Stimulated activated CD4-positive, alpha-beta T cell treated with anti-CD3 and anti-CD28 coated beads, Interleukin-1b, Interleukin-23, amount 100 ng/mL, for 1 hour (primary cell): ENCODE measurements at places on chromosomes 11 and 22.

- no peak for DNase-seq
These were observed 22.7 kb downstream of the OOSP3 start for GRCh38 chr11:59901306-59901705.

DNA sequence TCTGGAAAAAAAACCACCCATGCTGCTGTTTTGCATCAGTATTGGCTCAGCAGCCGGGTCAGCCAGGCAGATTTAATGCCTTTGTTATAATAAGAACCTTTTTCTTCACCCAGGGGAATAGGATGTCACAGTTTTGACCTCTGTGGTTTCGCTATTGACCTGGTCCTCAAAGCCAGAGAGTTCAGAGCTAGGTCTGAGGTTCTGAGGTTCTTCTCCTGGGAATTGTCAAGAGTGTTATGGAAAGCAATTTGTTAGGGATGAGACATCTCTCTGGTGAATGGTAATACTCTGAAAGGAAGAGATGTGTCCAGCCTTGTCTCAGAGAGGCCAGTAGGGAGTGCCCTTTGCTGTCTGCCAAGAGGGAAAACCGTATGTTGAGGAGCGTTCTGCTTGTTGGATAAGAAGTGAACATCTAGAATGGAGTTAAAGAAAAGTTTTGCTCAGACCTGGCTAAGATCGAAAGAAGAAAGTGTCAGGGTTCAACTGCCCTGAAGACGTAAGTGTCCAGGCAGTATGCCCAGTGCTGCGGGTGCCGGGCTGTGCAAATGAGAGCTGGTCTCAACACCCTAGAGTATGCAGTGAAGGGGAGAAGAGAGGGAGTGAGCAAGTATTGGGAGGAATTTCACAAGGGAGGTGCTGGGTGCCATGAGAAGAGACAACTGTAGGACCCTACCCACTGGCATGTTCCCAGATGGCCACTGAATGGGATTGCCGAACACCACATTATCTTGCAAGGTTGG is 150.9 kb upstream of the TTC12 start:
- no peak for DNase-seq

DNA sequence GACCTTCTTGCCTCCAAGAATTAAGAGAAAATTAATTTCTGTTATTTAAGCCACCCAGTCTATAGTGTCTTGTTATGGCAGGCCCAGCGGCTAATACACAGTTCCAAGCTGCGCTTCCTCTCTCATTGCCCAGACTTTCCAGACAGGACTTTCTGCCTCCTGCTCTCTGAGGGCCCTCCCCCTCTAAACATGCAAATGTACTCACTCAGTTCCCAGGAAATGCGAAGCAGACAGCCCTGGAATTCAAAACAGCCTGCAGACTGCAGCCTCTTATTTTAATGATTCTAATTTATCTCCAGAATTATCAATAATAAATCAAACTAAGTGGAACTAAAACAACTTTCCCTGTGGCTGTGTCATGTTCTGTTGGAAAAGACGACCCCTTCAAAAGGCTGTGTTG is 115.5 kb upstream of the ISX start:
- DNase-seq, result no peak

GRCh38 chr22:30830907-30831306 is 136.2 kb downstream of the OSBP2 start:
- no peak for DNase-seq

GRCh38 chr22:19779011-19779421 is 18.4 kb downstream of the TBX1 start:
- DNase-seq, result no peak

GRCh38 chr22:32219026-32219425 is 14.2 kb upstream of the RFPL2 start:
- no peak for DNase-seq

- DNase-seq, result no peak
These were observed 37.4 kb downstream of the SCUBE1 start for GRCh38 chr22:43305806-43306205.
